ENCODE measurements at places on chromosomes 1 and 21. TPM values are rescaled to one million over a fixed set of nuclear protein-coding genes. Genes with fewer than 3 reads are reported as not detected.

The F5 gene
- 0.08 TPM for total RNA-seq

The NEGR1 gene
- total RNA-seq: 2.7 TPM

- no peak for DNase-seq
These were observed 164.9 kb upstream of the USP25 start for GRCh38 chr21:15564907-15565306.

DNA sequence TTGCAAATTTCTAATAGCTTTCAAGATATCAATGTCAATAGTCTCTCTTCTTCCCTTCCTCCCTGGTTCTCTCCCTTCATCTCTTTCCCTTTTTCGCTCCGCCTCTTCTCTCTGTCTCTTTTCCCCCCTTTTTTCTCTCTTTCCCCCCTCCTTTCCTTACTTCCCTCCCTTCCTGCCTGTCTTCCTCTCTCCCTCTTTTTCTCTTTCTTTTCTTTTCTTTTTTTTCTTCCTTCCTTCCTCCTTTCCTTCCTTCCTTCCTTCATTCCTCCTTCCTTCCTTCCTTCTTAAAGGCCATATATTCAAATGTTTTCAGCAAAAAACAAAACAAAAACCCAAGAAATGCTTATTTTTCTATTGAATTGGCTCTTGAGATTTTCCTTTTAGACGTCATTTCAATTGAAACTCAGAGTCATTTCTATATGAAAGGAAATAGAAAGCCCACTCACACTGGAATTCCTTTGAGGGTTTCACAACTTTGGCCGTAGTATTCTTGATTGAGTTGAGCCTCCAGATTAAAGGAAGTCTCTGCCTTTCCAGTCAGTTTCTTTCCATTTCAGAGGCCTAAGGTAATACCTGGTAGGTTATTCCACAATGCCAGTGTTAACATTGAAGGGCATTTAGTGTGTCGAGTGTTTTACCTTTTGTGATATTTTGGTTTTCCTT lies 551.5 kb downstream of the LMO4 start:
- DNase-seq: no peak

- peak; percentile 18 for DNase-seq
These were observed 1.8 kb downstream of the SPRR1B start for GRCh38 chr1:153032677-153033308.

The TNFRSF4 gene
- total RNA-seq: 0.62 TPM

GRCh38 chr1:202890392-202890791 lies 1.4 kb upstream of the RABIF start:
- DNase-seq: no peak

DNA sequence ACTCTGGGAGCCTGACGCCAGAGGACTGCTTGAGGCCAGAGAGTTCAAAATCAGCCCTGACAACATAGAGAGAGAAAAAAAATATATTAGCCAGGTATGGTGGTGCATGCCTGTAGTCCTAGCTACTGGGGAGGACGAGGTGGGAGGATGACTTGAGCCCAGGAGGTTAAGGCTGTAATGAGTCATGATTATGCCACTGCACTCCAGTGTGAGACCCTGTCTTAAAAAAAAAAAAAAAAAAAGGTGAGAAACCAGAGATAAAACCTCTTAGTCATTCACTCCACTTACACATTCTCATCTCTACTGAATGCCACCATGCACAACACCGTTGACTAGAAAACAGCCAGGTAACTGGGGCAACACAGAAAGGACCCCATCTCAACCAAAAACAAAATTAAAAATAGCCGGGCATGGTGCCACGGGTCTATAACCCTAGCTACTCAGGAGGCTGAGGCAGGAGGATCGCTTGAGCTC lies 178.1 kb downstream of the SLC45A1 start:
- DNase-seq: no peak
